Activated T-helper 2 cell treated with anti-CD3 and anti-CD28 coated beads, Interferon-gamma antibody, Interleukin-2, Interleukin-4, amounts not matched to agents 10 μg/mL and 5 μg/mL and 100 μg/mL, durations not matched to agents 14 hours and 24 hours and 36 hours (primary cell): ENCODE measurements at places on chromosomes 7 and 10.

GRCh38 chr10:49666685-49667084 lies 12.8 kb upstream of the C10orf53 start:
- no peak for DNase-seq

GRCh38 chr7:2953588-2954407 lies 89.9 kb downstream of the CARD11 start:
- DNase-seq = no peak

- no peak for DNase-seq
Observed at GRCh38 chr10:16690417-16690816, 126.8 kb downstream of the RSU1 start.

- no peak for DNase-seq
Observed at GRCh38 chr7:117001283-117001682, 48.0 kb downstream of the ST7 start.

DNA sequence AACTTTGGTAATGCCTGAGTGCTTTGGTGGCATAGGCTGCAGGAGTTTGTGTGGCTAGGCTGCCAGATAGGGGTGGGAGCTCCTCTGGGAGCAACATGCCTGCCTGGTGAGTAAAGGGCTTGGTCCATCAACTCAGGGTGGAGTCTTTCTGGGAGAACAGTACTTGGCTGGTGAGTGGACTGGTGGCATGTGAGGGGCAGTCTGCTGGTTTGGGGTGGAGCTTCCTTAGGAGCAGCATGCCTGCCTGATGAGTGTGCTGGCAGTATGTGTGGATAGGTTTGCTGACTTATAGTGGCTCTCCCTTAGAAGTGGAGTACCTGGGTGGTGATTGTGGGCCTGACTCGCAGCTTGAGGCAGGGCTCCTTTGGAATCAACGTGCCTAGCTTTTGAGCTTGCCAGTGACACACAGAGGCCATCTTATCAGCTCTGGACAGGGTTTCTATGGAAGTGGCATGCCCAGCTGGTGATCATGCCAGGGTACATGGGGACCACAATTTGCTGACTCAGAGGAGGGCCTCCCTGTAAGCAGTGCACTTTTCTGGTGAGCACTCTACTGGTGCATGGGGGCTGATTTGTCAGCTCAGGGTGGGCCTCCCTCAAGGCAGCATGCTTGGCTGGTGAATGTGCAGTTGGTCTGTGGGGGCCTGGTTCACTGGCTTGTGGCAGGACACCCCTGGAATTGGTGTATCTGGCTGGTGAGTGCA lies 35.0 kb upstream of the SRI start:
- DNase-seq = no peak
